ENCODE measurements at places on chromosomes 2 and 18.

DNA sequence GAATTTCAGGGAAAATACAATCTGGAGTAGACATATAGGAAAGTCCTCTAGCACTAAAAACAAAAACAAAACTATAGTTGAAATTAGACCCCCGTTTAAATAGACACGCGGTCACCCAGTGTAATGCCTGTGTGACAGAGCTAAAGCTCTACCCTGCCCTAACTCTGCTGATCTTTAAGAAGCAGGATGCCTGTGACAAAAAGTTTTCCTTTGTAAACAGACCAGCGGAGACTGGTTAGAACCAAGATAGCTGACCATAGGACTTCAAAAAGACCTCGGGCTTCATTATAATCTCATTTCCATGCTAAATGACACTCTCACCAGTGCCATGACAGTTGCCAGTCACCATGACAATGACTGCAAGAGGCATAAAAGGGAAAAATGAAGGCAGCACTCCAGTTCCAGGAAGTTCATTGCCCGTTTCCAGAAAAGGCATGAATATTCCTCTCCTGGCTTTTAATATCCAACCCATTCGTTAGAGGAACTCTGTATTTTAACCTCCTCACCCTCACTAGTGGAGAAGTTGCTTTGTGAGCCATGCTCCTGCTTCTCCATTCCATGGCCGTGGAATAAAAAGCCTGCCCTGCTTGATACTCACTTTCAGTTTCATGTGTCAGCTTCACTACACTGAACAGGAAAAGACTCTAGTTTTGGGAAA lies 157.2 kb upstream of the COPS8 start:
- no peak for DNase-seq

DNA sequence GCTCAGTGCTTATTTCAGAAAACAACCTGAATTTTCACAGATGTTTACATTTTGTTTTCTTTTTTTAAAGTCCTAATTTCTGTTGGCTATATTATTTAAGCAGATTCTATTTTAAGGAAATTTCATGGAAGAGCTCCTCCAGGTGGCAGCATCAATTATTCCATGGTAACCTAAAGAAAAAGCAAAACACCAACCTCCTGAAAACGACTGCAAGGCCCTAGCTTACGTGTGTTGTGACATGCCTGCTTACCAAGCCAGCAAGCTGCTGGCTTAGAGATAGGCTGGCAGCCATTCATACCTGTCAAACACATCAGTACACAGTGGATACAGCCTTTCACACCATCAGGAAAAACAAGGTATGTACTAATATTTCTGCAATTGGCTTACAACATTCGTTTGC lies 64.9 kb downstream of the LPIN2 start:
- no peak for DNase-seq

DNA sequence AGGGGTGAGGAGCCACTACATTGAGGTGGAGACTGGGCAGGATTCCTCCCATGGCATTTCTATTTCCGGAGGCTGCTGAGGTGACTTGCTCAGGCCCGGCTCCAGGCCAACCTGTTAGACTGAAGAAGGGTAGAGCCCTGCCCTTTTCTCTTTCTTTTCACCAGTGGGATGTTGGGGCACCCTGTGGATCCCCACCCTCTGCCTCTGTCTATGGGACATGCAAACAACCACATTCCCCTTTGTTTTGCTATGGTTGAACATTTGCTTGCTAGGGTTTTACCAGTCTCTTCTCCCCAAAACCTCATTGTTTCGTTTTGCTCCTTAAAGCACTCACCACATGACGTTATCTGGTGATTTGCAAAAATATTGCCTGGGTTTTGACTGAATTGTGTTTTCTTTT lies 183.3 kb downstream of the ARL4C start:
- no peak for DNase-seq

- no peak for DNase-seq
Measured at GRCh38 chr2:112904883-112905282, 6.1 kb upstream of the IL37 start.

GRCh38 chr2:160515120-160515519 lies 21.5 kb upstream of the RBMS1 start:
- DNase-seq, result no peak

GRCh38 chr18:23682472-23682871 lies 6.8 kb upstream of the LAMA3 start:
- DNase-seq, result no peak

- DNase-seq, result no peak
Measured at GRCh38 chr2:166094325-166094724, 33.5 kb downstream of the SCN1A start.

GRCh38 chr2:129253461-129253812 lies 726.0 kb upstream of the RAB6C start:
- no peak for DNase-seq

DNA sequence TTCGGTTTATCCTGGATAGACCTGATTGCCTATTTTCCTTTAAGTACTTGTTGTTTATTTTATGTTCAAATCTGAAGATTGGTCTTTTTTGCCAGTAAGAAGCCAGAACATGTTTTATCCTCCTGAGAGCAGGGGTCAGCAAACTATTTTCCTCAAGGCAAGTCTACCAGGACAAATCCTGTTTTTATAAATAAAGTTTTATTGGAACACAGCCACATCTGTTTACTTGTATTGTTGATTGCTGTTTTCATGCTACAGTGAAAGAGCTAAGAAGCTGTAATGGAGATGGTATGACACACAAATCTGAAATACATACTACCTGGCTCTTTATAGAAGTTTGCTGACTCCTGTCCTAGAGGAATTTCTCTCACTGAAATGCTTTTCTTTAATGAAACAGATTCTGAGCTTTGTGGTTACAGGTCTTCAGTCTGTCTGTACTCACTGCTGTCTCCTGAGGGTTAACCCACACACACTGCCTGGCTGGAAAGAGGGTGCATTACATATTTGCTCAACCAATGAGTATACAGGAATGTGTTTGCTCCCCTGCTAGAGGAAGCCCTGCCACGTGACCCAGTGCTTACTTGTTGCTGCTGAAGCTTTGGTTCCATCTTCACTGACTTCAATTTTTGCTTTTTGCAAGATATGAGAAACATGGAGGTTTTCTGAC lies 22.6 kb downstream of the MRPL44 start:
- DNase-seq, result peak; percentile 19

DNA sequence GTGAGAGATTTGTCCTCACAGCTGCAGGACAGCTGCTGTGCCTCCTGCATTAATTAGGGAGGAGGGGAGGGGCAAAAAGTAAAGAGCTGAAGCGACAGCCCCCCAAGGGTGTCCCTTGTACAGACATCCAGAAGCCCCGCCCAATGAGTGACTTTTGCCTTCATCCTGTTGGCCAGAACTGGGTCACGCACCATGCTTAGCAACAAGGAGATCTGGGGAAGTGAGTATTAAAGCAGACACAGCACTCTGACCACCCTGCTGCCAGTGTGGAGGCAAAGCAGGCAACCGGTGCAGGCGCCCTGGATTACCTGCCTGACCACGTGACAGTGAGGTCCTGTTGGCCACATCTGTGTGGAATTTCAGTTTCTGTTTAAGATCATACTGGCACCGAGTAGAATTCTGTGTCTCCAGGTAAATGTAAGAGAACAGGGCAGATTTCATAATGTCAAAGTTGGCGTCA lies 21.5 kb upstream of the BIN1 start:
- no peak for DNase-seq

- no peak for DNase-seq
Measured at GRCh38 chr2:115214050-115214449, 771.6 kb downstream of the DPP10 start.
